ENCODE measurements at places on chromosomes 2 and 18. TPM values are rescaled to one million over a fixed set of nuclear protein-coding genes. Genes with fewer than 3 reads are reported as not detected.

FAM110C gene
- total RNA-seq, result 21.8 TPM

SPC25 gene
- 0.47 TPM for total RNA-seq

TACR1 gene
- 5.5 TPM for total RNA-seq

TUBA4B gene
- total RNA-seq, result not detected
